Subcutaneous preadipocyte (primary cell): ENCODE measurements at places on chromosomes 4 and X. TPM values are rescaled to one million over a fixed set of nuclear protein-coding genes. Genes with fewer than 3 reads are reported as not detected.

TMEM156 gene
- total RNA-seq = 0.20 TPM in 1 of 2 replicates, not detected in the other

PTCHD1 gene
- total RNA-seq = not detected in 2 replicates

PDCL2 gene
- total RNA-seq = not detected in 2 replicates

TMEM150C gene
- 0.78 and 1.5 TPM in 2 replicates for total RNA-seq

SMIM31 gene
- total RNA-seq = not detected in 2 replicates

STPG2 gene
- total RNA-seq = under 0.01 TPM in 1 of 2 replicates, not detected in the other

NPNT gene
- not detected in 2 replicates for total RNA-seq

NOX1 gene
- total RNA-seq = not detected in 2 replicates

ITIH6 gene
- not detected in 2 replicates for total RNA-seq

UCHL1 gene
- 85.6 and 314 TPM in 2 replicates for total RNA-seq

DIPK2B gene
- not detected in 2 replicates for total RNA-seq

CENPVL3 gene
- not detected in 2 replicates for total RNA-seq

LGI2 gene
- under 0.01 TPM in 1 of 2 replicates, not detected in the other for total RNA-seq

FREM3 gene
- not detected in 2 replicates for total RNA-seq

OTC gene
- not detected in 2 replicates for total RNA-seq

CC2D2A gene
- total RNA-seq = 24.6 and 25.2 TPM in 2 replicates

HSFX2 gene
- not detected in 2 replicates for total RNA-seq

DUX4 gene
- total RNA-seq = not detected in 2 replicates

RGN gene
- 0.98 and 1.5 TPM in 2 replicates for total RNA-seq

LANCL3 gene
- under 0.01 TPM in 1 of 2 replicates, not detected in the other for total RNA-seq
